T-cell (primary cell): ENCODE measurements at places on chromosomes 13 and 19.

- peak within 1 kb of the TSS; percentile 83 for H3K27ac ChIP-seq
- peak within 1 kb of the TSS; percentile 75 for H3K4me3 ChIP-seq
- DNase-seq: no peak
- H3K4me1 ChIP-seq: peaks cover 2% of the 10 kb centered on the region
Measured at GRCh38 chr19:43504426-43505185, at the start of gene PHLDB3. PHLDB3 (minus strand) TSS chr19:43504746; CDS start chr19:43504118, 628 bp downstream.

- H3K4me3 ChIP-seq: no peak overlapping the region
- no peaks in the 10 kb centered on the region for H3K36me3 ChIP-seq
- H3K27me3 ChIP-seq: no peaks in the 10 kb centered on the region
Measured at GRCh38 chr19:5738423-5738822, 18.0 kb downstream of the CATSPERD start.

GRCh38 chr19:15118789-15119494 lies 11.7 kb downstream of the SYDE1 start:
- no peak for DNase-seq
- H3K36me3 ChIP-seq: peaks cover 27% of the 10 kb centered on the region
- H3K27me3 ChIP-seq: no peaks in the 10 kb centered on the region
- H3K27ac ChIP-seq: no peak overlapping the region

- H3K27ac ChIP-seq: no peak overlapping the region
- no peak overlapping the region for H3K4me3 ChIP-seq
- no peaks in the 10 kb centered on the region for H3K27me3 ChIP-seq
- no peaks in the 10 kb centered on the region for H3K4me1 ChIP-seq
- no peaks in the 10 kb centered on the region for H3K36me3 ChIP-seq
Measured at GRCh38 chr13:54373211-54373610, 1344.6 kb downstream of the OLFM4 start.

DNA sequence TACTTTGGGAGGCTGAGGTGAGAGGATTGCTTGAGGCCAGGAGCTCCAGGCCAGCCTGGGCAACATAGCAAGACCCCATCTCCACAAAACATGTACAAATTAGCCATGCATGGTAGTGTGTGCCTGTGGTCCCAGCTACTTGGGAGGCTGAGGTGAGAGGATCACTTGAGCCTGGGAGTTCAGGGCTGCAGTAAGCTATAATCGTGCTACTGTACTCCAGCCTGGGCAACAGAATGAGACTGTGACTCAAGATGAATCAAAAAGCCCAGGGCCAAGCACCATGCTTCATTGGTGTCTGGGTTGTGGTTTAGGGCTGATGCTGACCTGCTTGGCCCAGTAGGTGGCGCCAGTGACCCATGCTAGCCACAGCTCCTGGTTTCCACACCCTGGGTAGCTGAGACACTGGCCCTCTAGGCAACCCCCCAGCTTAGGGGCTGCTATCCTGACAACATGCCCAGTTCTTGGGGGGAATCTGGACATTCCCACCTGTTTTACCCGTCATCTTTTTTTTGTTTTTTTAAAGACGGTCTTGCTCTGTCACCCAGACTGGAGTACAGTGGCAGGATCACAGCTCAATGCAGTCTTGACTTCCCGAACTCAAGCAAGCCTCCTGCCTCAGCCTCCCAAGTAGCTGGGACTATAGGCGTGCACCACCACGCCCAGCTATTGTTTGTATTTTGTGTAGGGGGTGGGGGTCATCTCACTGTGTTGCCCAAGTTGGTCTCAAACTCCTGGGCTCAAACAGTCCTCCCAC lies 5.5 kb downstream of the CCDC124 start:
- peak; percentile 83 for DNase-seq
- no peak overlapping the region for H3K4me3 ChIP-seq
- no peak overlapping the region for H3K27ac ChIP-seq

GRCh38 chr19:51441410-51442390 lies 16.6 kb downstream of the SIGLEC8 start:
- peak overlapping the region; percentile 86 for H3K27ac ChIP-seq
- peaks cover 7% of the 10 kb centered on the region for H3K27me3 ChIP-seq
- DNase-seq: peak; percentile 80
- H3K4me1 ChIP-seq: peaks cover 32% of the 10 kb centered on the region
- H3K36me3 ChIP-seq: no peaks in the 10 kb centered on the region

DNA sequence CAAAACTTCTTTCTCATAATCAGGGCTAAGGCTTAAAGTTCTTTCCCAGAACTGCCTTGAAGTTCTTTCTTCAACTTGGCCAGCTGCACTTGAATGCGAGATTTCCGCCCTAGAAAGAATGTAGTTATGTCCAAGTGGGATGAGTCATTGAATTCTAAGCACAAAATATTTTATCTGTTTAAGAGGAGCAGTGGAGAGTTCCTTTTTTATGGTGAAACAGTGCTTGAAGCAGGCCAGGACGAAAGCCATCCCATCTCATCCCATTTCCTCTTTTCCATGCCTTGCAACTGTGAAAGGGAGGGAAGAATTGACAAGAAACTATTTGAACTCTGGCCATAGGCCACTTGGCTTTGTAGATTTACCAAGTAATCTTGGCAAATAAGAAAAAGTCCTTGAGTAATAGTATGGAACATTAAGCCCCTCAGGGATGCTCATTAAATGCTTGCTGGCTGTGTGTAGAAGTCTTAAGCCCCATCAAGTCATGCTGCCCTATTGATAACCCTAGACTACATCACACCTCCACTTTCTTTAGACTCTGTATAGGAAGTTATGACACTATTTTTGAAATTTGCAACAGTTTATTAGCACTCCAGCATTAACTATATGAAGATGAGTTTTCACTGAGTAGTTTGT lies 174.5 kb downstream of the KCTD12 start:
- no peaks in the 10 kb centered on the region for H3K36me3 ChIP-seq
- H3K4me1 ChIP-seq: no peaks in the 10 kb centered on the region
- no peak overlapping the region for H3K27ac ChIP-seq
- no peak for DNase-seq
- no peak overlapping the region for H3K4me3 ChIP-seq

DNA sequence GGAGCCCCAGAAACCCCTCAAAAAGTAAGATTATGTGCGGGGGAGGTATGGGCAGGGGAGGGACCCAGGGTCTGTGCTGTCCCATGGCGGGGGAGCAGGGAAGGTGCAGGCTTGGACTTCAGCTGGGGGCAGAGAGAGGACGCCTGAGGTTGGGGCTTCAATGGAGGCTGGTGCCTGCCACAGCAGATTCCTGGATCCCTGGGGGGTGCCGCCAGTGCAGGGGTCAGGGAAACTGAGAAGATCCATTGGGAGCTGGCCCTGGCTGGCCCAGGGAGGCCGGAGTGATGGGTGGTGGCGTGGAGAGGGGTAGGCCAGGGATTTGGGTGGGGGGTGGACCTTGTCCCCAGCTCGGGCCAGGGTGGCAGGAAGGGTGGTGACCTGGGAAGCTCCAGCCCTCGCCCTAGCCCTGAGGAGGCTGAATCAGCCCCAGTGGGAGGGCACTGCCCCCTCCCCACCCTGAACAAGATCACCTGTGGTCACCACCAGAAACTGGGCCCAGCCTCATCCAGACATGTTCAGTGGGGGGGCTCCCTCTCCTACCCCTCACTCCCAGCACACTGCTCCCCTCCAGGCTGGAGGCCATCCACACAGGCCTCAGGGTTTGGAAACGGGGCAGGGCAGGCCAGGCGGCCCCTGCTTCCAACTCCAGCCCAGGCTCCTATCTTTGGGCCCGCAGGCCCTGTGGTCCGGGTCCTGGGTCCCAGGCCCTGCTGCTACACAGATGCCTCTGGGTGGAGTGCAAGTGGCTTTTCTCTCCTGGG lies 1.4 kb downstream of the NKPD1 start:
- no peak overlapping the region for H3K4me3 ChIP-seq
- H3K27ac ChIP-seq: no peak overlapping the region
- H3K27me3 ChIP-seq: no peaks in the 10 kb centered on the region
- DNase-seq: no peak
- H3K36me3 ChIP-seq: no peaks in the 10 kb centered on the region
- H3K4me1 ChIP-seq: peaks cover 23% of the 10 kb centered on the region
